ENCODE measurements at places on chromosomes 1 and 21. TPM values are rescaled to one million over a fixed set of nuclear protein-coding genes. Genes with fewer than 3 reads are reported as not detected.

Gene HS2ST1
- total RNA-seq, result 24.7 TPM

Gene TRAPPC3
- 48.9 TPM for total RNA-seq

Gene C1orf167
- total RNA-seq, result 2.8 TPM

Gene TMEM81
- total RNA-seq, result 5.7 TPM

Gene ASTN1
- total RNA-seq, result 5.0 TPM
